Calu3 (cell line): ENCODE measurements at places on chromosomes 7 and 10.

GRCh38 chr10:32105782-32106382 is 49.7 kb upstream of the KIF5B start:
- H3K27me3 ChIP-seq, result no peaks in the 10 kb centered on the region
- H3K36me3 ChIP-seq, result no peaks in the 10 kb centered on the region
- H3K27ac ChIP-seq, result no peak overlapping the region
- DNase-seq, result no peak
- no peak overlapping the region for H3K4me3 ChIP-seq
- H3K4me1 ChIP-seq, result no peaks in the 10 kb centered on the region

GRCh38 chr10:19946791-19947190 is 130.6 kb downstream of the PLXDC2 start:
- H3K27me3 ChIP-seq, result no peaks in the 10 kb centered on the region
- H3K4me3 ChIP-seq, result no peak overlapping the region
- no peak for DNase-seq
- no peak overlapping the region for H3K27ac ChIP-seq

DNA sequence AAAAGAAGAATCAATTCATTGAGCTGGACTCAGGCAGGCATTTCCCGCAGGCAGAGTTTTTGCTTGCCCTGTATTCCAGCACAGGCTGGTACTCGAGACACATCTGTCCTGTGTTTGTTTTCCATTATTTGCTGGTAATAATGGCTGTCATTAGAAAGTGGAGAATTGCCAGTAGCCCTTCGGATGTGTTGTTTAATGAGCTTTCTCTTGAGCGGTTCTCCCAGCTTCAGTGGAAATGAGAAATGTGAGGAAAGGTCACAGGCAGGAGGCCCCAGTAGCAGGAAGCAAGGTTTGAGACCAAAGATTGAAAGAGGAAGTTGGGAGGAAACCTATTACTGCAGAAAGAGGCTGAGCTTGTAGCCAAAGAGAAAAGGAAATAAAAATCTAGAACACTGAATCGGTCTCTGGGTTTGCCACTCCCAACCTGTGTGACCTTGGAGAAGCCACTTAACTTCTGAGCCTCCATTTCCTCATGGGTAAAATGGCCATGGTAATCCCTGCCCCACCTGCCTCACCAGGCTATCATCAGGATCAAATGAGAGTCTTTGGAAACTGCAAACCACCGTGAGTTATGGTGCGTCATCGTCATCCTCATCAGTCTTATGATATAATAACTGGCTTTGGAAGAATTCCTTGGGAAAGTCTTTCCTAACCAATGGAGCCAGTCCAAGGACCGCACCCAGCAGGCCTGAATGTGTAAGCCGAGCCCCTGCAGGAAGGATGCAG is 67.7 kb downstream of the TACR2 start:
- H3K36me3 ChIP-seq, result peaks cover 39% of the 10 kb centered on the region
- H3K4me1 ChIP-seq, result no peaks in the 10 kb centered on the region
- no peak for DNase-seq

GRCh38 chr7:34320926-34321661 is 336.9 kb upstream of the NPSR1 start:
- peaks cover 15% of the 10 kb centered on the region for H3K4me1 ChIP-seq
- DNase-seq, result peak; percentile 83
- no peaks in the 10 kb centered on the region for H3K27me3 ChIP-seq
- peak overlapping the region; percentile 40 for H3K27ac ChIP-seq

GRCh38 chr7:2670720-2671391 is 17.1 kb upstream of the AMZ1 start:
- peaks cover 54% of the 10 kb centered on the region for H3K27me3 ChIP-seq
- peaks cover 33% of the 10 kb centered on the region for H3K4me1 ChIP-seq
- peak; percentile 90 for DNase-seq
- H3K27ac ChIP-seq, result no peak overlapping the region
- H3K4me3 ChIP-seq, result peak overlapping the region; percentile 6

- peaks cover 13% of the 10 kb centered on the region for H3K27me3 ChIP-seq
- H3K36me3 ChIP-seq, result no peaks in the 10 kb centered on the region
- no peak overlapping the region for H3K27ac ChIP-seq
- DNase-seq, result no peak
- H3K4me3 ChIP-seq, result no peak overlapping the region
- H3K4me1 ChIP-seq, result no peaks in the 10 kb centered on the region
Observed at GRCh38 chr10:111233439-111233838, 156.6 kb downstream of the ADRA2A start.

- no peak overlapping the region for H3K27ac ChIP-seq
- H3K4me3 ChIP-seq, result no peak overlapping the region
- H3K27me3 ChIP-seq, result no peaks in the 10 kb centered on the region
Observed at GRCh38 chr10:92342796-92343195, 51.8 kb downstream of the MARCHF5 start.

DNA sequence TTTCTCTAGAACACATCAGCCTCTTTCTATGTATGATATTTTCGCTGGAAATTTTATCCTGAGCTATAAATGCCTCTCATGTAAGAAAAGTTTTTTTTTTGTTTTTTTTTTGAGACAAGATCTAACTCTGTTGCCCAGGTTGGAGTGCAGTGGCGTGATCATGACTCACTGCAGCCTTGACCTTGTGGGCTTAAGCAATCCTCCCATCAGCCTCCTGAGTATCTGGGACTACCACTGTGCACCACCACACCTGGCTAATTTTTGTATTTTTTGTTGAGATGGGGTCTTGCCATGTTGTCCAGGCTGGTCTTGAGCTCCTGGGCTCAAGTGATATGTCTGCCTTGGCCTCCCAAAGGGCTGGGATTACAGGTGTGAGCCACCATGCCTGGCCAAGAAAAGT is 80.4 kb downstream of the ADK start:
- peak; percentile 36 for DNase-seq
- peak overlapping the region; percentile 45 for H3K27ac ChIP-seq
- no peaks in the 10 kb centered on the region for H3K27me3 ChIP-seq
- H3K36me3 ChIP-seq, result no peaks in the 10 kb centered on the region
- H3K4me1 ChIP-seq, result peaks cover 26% of the 10 kb centered on the region
- H3K4me3 ChIP-seq, result no peak overlapping the region

- no peaks in the 10 kb centered on the region for H3K4me1 ChIP-seq
- no peak overlapping the region for H3K4me3 ChIP-seq
- H3K36me3 ChIP-seq, result no peaks in the 10 kb centered on the region
Observed at GRCh38 chr10:131176907-131177306, 134.6 kb downstream of the TCERG1L start.

DNA sequence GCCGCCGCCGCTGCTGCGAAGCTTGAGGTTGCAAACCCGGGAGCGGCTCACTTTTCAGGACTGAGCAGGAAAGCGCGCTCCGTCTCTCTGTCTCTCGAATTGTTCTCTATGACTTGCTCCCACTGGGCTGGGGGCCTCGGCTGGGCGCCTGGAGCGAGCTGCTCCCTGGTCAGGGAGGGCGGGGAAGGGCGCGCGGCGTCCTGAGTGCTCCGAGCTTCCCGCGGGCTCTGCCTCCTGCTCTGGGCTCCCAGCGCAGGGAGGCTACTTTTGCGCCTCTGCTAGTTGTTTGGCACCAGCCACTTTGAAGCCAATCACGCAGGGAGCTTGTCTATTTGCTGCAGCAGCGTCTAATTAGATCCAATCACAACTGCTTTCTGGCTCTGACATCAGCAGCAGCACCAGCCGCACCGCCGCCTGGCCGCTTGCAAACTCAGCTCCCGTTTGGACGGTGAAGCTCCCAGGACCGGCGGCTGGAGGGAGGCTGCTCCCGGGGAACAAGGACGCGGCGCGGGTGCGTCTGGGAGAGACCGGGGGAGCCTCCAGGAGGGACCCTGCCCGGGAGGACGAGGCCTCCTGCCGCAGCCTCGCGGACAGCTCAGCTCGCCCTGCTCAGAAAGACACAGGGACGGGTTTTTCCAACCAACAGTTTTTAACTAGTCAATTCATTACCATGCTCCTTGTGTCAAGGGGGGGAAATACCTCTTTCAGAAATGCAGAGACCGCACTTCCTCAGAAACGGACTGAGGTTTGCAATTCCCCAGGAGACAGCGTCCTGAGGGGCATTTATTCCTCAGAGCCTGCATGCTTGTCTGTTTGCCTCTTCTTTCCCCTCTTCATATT is at the start of gene ADARB2:
TSS of gene ADARB2 (minus strand) at position 304 of the 840 bp plus-strand sequence.
- H3K4me3 ChIP-seq, result no peak within 1 kb of the TSS
- no peak for DNase-seq
